Activated naive CD4-positive, alpha-beta T cell treated with Interleukin-2 at 50 U/mL for 16 hours (primary cell): ENCODE measurements at places on chromosomes 11 and 22.

- no peak for DNase-seq
These were observed 306.8 kb downstream of the TBC1D22A start for GRCh38 chr22:47069270-47069669.

GRCh38 chr11:1822648-1823375 lies 12.0 kb upstream of the SYT8 start:
- no peak for DNase-seq

DNA sequence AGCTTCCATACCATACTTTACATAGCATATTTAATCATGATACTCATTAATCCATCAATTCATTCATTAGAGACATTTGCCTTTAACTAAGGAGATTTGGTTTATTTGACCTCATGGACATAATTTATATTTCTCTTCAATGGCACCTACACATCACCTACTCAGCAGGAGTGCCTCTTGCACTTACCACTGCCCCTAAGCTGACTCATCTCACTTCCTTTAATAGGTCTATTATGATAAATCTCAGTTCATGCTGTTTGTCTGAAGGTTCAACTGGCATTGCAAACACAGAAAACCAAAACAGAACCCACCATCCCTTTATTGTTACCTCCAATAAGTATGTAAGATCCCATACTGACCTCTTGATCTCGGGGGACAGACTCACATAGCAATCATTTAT lies 186.7 kb downstream of the LUZP2 start:
- DNase-seq, result no peak

DNA sequence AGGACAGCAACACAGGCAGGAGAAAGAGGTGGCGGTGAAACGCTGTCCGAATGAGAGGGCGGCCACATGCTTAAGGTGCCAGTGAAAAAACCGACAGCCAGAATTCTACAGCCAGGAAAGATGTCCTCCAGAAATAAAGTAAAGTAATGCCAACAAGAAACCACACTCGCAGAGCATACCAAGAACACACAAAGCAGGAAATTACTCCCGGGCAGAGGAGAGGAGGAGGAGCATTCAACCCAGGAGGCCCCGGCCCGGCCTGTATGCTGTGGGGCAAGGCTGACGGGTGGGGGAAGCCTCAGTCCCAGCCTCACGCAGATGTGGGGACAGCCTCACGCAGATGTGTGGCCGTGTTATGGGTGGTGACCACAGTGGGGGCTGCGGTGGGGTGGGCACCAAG lies 28.0 kb downstream of the CHID1 start:
- DNase-seq, result no peak

GRCh38 chr11:121523581-121524232 lies 70.9 kb upstream of the SORL1-AS1 start:
- no peak for DNase-seq

DNA sequence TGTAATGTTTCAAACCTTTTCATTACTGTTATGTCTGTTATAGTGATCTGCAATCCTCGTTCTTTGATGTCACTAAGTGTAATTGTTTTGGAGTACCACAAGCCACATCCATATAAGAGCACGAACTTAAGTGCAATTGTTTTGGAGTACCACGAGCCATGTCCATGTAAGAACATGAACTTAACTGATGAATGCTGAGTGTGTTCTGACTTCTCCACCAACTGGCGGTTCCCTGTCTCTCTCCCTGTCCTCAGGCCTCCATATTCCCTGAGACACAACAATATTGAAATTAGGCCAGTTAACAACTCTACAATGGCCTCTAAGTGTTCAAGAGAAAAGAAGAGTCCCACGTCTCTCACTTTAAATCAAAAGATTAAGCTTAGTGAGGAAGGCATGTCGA lies 23.5 kb downstream of the TESMIN start:
- DNase-seq, result no peak

DNA sequence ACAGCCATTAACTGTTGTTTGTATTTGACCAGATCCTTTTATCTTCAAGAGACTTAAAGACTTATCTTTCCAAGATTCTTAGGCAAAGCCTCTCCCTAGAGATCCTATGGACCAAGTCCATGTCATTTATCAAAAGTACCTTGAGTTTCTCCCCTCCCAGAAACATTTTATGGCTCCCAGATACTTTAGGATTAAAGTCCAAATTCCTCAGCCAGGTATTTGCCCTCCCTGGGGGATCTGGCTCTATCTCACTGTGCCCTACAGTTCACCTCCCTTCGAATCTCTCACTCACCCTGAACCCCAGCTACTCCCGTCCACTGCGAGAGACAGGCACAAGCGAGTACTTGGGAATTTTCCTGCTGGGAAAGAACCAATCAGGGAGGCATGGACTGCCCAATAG lies 11.9 kb downstream of the MS4A8 start:
- no peak for DNase-seq

DNA sequence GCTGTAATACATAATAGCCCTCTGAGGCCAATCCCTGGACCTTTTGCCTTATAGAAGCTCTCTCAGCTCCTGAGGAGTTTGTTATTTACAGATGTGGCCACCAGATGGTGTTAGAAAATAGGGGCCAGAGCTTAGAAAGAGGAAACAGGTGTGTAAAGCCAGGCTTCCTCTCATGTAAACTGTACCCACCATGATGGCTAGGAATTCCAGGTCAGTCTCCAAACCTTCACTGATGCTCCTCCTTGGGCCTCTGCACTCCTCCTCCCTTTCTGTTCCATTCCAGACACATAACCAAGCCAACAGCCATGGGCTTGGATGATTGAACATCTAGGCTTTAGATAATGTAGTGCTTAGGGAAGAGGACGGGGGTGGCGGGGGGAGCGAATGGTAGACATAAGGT lies 39.7 kb downstream of the USP35 start:
- DNase-seq, result no peak

GRCh38 chr22:47645923-47646322 lies 883.5 kb downstream of the TBC1D22A start:
- no peak for DNase-seq

- no peak for DNase-seq
These were observed 4.7 kb downstream of the C11orf52 start for GRCh38 chr11:111923351-111923788.

- no peak for DNase-seq
These were observed 11.6 kb downstream of the PHLDB1 start for GRCh38 chr11:118618991-118619375.

GRCh38 chr11:118524356-118524755 lies 2.9 kb upstream of the TTC36 start:
- no peak for DNase-seq

GRCh38 chr22:42763965-42764480 lies 43.4 kb upstream of the A4GALT start:
- no peak for DNase-seq

GRCh38 chr11:27040302-27041115 lies at the start of gene BBOX1:
BBOX1 (plus strand) TSS chr11:27040815; CDS start chr11:27055431, 14,616 bp downstream.
- no peak for DNase-seq

DNA sequence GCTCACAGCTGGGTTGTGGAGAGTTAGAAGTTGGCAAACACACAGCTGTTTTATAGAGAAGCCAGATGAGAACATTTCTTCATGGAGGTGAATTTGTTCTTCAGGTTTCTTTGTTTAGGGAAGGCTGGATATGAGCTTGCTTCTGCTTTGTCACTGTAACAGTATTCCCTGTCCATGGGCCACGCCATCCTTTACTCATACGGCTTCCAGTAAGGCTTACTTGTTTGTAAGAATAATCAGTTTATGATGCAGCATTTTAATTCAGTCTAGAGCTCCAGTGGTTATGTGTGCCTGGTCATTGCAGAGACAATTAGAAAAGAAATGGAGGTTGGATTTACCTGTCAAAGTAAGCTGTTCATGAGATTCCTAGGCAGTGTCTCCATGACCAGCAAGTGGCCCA lies 131.8 kb downstream of the TRIM44 start:
- DNase-seq, result no peak
